ENCODE measurements at places on chromosomes 11 and 22.

DNA sequence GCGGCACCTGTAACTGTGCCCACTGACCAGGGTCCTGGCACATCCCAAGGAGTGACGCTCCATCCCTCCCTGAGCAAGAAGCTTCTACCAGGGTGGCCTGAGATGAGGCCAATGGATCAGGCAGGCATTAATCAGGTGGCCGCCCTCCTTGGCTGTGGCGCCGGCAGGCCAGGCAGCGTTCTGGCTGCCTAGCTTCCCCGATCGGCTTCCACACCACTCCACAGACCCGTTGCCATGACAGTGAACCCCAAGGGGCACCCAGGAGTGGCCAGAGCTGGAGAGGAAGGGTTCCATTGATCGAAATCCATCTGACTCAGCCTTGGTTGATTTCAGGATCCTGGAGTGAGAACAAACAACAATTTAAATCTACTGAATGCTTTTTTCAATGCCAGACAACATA, 20.5 kb downstream of the LRRC55 start:
- DNase-seq, result no peak

DNA sequence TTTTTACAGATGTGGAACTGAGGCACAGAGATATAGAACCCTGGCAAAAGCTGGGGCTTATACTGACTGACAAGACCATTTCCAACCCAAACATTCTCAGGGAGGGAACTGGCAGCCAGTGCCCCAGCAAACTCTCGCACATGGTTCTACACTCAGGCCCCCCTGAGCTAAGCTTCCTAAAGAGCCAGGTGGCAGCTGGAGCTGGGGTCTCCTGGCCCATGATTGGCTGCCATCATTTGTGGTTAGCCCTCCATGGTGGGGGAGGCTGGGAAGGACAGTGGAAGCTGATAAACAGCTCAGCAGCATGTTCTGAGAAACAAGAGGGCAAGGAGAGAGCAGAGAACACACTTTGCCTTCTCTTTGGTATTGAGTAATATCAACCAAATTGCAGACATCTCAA, at the start of gene RAG1:
Gene RAG1 (plus strand): TSS at position 314 of the 400 bp plus-strand sequence. CDS start 5,298 bp downstream, outside the sequence.
- no peak for DNase-seq

DNA sequence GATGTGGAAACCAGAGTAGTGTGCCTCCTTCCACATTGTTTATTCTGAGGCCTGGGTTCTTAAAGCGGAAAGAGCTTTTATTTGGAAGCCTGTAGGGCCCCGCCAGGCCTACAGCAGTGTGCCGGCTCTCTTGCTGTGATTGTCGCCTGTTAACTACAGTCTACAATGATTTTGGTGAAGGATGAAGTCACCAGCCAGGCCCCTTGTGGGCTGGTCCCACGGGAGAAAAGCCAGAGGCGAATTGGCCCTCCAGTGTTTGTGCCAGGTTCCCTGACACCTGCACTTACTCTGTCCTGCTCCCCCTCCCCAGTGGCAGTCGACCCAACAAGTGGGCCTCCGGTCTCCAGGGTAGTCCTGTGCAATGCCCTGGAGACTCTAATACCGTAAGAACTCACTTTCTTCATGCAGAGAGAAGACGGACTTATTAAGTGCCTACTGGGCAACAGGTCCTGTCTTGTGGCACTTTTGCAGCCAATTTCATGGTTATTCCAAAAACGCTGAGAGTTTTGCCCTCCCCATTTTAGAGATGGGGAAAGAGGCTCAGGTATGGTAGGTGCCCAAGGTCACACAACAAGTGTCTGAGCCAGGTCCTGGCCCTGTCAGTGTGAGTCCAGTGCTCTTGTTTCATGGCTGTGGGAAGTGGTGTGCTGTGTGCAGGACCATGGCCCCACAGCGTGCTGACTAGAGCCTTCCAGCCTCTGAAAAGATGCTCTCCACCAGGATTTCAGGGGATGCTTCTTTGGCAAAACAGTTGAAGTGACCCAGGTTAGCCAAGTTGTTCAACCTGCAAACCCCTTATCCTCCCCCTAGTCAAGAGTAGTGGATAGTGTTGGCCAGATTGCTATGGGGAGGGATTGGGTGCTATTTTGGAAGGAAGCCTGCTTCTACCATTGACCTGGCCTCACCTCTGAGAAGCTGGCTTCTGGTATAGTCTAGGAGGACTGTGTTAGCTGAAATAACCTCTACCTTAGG, 1.4 kb downstream of the MICAL2 start:
- no peak for DNase-seq

DNA sequence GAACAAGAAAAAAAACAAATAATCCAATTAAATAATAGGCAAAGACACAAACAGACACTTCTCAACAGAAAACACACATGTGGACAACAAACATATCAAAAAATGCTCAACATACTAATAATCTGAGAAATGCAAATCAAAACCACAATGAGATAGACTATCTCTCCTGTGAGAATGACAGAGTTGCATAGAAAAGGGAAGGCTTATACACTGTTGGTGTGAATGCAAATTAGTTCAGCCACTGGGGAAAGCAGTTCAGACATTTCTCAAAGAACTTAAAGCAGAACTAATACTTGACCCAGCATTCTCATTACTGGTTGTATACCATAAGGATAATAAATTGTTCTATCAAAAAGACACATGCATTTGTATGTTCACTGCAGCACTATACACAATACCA, 637.8 kb upstream of the LUZP2 start:
- DNase-seq, result no peak

DNA sequence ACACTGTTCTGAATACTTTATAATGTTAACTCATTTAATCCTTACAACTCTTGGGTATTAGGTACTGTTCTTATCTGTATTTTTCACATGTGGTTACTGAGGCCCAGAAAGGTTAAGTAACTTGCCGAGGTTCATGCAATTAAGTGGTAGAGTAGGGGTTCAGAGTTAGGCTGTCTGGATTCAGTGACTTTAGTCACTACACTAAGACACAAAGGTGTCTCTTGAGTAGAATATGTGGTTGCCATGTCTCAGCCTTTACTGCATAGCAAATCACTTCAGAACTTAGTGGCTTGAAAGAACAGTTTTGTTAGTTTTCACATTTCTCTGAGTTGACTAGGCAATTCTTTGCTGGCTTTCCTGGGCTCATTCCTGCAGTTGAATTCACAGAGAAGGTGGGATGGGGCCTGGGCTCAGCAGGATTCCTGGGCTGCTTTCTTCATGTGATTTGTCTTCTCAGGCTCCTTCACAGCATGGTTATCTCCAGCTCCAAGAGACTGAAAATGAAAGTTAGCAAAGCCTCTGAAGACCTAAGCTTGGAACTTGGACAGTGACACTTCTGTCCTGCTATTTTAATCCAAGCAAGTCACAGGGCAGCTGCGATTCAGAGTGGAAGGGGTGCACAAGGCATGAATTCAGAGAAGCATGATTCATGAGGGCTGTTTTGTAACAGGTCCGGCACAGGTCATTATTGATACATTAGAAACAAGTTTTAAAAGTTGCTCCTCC, 68.3 kb downstream of the SPECC1L start:
- no peak for DNase-seq

DNA sequence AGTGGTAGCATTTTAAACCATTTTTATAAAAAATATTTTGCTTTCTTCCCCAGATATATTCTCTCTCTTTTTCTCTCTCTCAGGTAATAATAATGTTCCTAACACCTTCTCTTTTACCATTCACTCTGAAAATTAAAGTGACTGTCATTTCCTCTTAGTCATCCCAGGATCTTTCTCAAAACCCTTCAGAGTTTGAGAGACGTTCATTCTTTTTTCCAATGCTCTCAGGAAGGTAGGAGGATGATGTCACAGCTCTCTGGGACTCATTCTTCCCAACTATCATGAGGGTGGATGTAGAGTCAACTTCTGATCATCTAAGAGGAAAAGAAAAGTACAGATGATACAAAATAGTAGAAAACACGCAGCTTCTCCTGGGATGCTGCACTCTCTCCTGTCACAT, 60.2 kb upstream of the CRTAM start:
- DNase-seq, result no peak

GRCh38 chr11:11252403-11252802, 100.6 kb downstream of the CSNK2A3 start:
- no peak for DNase-seq

DNA sequence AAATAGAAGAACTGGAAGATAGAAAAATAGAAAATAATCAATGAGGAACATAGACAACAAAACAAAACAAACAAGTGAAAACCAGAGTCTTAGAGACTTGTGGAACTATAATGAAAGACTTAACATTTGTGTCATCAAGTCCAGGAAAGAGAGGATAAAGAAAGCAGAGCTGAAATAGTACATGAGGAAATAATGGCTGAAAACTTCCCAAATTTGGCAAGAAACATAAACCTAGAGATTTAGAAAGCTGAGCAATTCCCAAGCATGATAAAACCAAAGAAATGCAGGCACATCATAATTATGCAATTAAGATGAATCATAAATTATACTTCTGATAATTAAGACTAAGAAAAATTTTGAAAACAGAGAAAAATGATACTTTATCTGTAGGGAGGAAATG, 614.5 kb downstream of the ETS1 start:
- DNase-seq, result no peak

- DNase-seq, result no peak
Measured at GRCh38 chr11:2306452-2306823, 4.6 kb downstream of the TSPAN32 start.

DNA sequence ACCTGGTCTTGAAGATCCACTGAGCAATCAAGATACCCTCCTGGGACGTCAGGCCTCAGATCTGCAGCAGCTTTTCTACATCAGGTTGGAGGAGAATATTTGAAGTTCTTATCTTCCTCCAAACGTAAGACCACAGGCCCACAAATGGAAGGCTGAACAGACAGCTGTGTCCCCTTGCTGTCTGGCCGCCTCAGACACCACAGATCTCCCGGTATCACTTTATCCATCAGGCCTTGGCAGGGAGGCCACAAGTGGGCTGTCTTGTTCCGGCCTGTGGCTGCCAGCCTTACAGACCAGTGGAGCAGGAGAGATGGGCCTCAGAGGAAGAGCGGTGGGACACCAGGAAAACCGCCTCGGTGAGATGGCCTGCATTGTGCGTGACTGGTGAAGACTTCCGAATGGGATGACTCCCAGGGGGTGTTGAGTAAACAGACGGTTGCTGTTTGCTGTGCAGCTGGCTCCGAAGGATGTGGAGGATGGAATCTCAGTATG, 15.9 kb downstream of the UBASH3B start:
- no peak for DNase-seq

- no peak for DNase-seq
Measured at GRCh38 chr11:9701799-9702198, 37.9 kb downstream of the SWAP70 start.

GRCh38 chr22:29186302-29186701, 19.4 kb upstream of the EMID1 start:
- DNase-seq, result no peak

Data from activated CD4-positive, alpha-beta T cell treated with anti-CD3 and anti-CD28 coated beads, Interleukin-2, amount 50 U/mL, for 1 hour (primary cell).